ENCODE measurements at places on chromosomes 1 and 21.

DNA sequence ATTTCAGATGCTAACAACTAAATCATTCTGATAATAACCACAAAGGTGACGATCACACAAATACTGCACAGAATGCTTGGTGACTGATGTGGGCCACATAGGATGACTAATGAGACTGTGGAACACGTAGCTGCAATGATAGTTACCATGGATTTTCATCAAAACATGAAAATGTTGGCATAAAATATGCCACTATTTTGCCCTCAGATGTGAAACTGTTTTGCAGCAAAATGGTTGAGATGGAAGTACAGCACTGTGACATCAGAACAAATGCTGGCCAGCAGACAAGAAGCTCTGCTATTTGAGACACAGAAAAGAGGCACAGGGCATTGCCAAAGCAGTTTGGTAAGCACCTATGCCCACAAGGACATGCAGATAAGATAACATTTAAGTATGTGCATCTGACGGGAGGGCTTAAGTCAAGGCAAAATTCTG lies 83.8 kb downstream of the NIBAN1 start:
- no peak for DNase-seq

GRCh38 chr1:205182930-205183329 lies 28.6 kb downstream of the DSTYK start:
- DNase-seq: no peak

DNA sequence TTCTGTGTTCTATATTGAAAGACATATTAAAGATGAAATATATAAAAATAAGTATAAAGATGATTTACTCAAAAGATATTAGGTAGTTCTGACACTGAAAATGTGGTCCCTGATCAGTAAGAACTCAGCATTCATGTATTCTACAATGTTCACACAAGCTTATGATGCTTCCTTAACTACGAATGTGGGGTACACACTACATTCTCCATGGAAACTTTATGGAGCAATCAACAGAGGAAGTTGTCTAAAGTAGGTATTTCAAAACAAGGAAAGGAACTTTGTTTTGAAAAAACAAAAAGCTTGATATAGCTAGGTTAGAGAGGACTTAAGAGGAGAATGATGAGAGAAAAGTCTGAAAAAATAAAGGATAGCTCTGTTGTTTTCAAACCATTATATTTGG lies 119.7 kb upstream of the RGS18 start:
- no peak for DNase-seq

- DNase-seq: no peak
Measured at GRCh38 chr1:67201891-67202290, 35.6 kb downstream of the IL23R start.

- DNase-seq: no peak
Measured at GRCh38 chr1:156797212-156797871, 19.3 kb downstream of the SH2D2A start.

GRCh38 chr1:196393742-196394141 lies 214.5 kb downstream of the KCNT2 start:
- DNase-seq: no peak

GRCh38 chr1:216215169-216215568 lies 208.1 kb downstream of the USH2A start:
- DNase-seq: no peak

DNA sequence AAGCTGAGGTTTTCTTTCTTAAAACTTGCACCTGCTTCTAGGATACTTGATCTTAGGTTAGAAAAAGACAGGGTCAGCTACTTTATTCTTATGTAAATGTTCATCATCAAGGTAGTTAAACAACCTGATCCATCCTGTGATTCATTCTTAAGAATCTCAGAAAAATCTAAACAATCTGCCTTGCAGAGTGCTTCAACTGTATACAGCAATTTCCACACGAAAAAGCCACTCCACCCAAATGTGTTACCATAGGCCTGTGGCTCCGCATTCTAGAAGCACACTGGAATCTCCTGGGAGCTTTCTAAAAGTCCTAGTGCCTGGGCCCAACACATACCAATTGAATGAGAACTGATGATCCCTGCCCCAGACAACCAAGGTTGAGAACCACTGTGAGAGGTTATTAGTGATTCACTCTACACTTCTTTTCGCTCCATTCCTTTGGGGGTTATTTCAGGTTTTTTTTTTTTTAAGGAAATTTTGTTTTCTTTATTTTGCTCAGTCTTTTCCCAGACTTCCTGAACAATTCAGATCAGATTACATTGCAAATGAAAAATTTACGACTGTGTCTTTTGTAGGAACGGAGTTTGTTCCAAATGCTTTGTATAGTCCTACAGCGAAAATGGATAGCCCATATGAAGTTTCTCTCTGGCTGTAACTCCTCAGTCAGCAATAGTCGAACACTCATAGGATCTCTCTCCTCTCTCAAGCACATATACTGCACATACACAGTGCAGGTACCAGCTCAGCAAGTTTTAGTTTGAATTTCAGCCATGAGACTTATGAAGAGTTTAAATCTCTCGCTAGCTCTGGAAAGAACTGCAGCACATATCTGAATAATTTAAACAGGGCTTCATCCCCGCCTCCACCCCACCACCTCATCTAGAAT lies 16.1 kb downstream of the SMYD2 start:
- no peak for DNase-seq

GRCh38 chr1:6299557-6300165 lies 38.8 kb upstream of the GPR153 start:
- DNase-seq: no peak

GRCh38 chr1:156706657-156707416 lies 1.5 kb upstream of the CRABP2 start:
- no peak for DNase-seq

DNA sequence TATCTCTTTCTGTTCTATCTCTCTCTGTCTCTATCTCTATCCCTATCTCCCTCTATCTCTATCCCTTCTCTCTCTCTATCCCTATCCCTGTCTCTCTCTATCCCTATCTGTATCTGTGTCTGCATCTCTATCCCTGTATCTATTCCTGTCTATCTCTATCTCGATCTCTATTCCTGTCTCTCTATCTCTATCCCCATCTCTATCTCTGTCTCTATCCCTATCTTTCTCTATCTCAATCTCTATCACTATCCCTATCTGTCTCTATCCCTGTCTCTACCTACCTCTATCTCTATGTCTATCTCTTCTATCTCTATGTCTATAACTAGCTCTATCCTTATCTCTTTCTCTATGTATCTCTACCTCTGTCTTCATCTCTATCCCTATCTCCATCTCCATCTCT lies 141.4 kb upstream of the KCNJ6 start:
- DNase-seq: no peak

DNA sequence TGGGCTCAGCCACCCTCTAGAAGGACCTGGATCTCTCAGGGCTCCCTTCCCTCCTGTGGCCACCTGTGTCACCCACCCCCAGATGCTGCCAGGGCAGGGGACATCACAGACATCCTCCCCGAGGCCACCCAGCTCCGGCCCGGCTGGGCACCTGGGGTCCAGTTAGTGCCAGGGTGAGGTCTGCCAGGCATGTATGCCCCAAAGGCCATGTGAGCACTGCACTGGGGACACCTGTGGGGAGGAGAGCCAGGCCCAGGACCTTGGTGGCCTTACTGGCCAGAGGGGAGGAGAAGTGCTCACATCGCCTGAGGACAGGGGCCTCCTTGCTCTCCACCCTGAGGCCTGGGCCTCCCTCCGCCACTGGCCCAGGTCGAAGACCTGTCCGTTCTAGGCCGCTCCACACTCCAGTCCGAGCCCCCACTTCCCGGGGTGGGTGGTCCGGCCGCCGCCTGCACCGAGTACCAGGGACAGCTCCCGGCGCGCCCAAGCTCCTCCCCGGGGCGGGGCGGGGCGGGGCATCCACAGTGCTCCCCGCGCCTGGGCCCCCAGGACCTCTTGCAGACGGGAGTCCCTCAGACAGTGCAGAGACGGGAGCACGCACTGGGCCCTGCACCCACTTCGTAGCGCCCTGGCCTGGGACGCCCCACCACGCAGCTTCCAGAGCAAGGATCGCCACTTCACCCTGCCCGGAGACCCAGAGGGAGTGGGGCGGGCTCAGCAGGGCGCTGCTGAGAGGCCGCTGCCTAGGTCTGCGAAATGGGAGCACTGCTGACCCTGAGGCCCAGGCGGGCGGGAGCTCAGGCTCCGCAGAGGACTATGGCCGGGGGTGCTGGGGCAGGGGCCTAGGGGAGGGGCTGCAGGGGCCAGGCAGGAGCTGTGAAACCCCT lies 34.3 kb upstream of the CCDC27 start:
- no peak for DNase-seq

Measured in stimulated activated CD4-positive, alpha-beta T cell treated with anti-CD3 and anti-CD28 coated beads, Interleukin-15, amount 100 ng/mL, for 1 hour (primary cell).